Fibroblast of upper back skin (primary cell): ENCODE measurements at places on chromosomes 3 and 15.
A peak's percentile ranks its signal among the peaks of the same experiment; 100 is the strongest.

DNA sequence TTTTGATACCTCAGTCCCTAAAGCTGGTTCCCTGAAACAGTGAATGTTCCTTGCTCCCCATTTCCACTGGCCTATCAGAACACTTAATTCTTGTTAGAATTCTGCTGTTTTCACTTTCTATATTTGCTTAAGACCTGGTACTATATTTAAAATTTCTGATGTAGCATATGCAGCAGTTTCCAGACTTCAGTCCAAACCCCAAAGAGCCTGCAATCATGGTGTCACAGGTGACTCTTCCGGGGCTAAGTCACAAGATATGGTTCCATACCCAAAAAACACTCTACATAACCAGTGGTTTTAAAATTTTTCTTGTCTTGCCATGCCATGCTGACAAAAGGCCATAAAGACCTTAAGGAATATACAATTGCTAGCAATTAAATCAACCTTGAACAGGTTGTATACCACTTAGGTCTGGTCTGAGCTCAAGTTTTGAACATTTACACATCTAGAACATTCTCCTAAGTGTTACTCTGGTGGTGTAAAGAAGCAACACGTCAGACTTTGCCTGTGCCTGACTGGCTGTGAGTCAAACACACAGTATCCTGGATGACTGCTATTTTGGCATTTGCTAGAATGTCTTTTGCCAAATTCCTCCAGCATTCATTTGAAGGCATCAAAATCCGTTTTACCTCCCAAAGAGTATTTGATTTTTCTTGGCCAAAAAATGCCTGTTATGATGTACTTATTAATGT, 160.0 kb downstream of the FRMD5 start:
- peak; percentile 88 for DNase-seq

GRCh38 chr3:173789530-173790162, 392.1 kb downstream of the NLGN1 start:
- no peak for DNase-seq

DNA sequence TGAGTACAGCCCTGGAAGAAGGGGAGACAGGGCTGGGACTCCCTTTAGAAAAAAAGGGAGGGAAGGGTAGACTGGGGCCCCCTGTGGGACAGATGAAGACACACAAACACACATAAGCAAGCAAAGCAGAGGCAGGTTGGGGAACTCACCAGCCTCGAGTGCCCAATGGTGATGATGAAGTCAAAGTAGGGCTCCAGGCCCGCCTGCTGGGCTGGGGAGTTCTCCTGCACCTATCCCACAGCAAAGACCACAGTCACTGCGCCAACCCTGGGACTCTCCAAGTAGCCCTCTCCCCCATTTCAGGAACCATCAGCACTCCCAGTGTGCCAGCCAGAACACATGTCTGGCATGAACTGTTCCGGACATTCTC, 4.1 kb downstream of the GORASP1 start:
- DNase-seq = no peak

GRCh38 chr3:65052101-65052500, 364.3 kb upstream of the ADAMTS9 start:
- no peak for DNase-seq

- DNase-seq = peak; percentile 55
Measured at GRCh38 chr3:184417619-184418327, 37.9 kb downstream of the CHRD start.

GRCh38 chr3:137835096-137835495, 71.0 kb downstream of the SOX14 start:
- DNase-seq = no peak

DNA sequence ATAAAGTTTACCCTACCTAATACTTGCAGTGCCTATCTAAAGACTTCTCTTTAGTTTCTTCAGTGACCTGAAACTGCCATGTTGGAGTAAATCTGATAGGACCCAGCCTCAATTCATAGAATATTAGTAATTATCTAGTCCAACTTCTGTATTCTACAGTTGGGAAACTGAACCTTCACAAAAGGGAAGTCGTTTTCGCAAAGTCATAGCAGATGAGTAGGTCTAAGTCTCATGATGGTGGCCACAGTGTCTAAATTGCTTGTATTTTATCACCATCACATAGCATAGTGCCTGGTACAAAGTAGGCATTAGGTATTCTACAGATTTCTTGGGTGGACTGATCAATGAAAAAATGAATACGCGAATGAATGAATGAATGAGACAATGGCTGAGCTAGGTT, 8.4 kb downstream of the GMNC start:
- DNase-seq = no peak

DNA sequence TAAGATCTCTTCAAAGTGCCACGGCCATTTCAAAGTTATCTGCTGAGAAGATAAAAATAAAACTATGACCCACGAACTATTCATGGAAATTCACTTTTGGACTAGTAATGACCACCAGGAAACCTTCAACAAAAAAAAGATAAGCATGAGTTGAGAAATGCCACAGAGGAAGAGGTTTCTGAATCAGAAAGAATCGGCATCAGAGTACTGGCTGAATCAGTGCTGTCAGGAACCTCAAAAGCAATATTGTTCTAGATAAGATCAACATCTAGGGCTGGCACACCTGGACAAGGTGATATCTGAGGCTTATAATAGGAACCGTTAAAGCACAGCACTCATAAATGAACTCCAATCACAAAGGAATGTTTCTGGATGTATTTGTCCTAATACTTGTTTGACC, 72.7 kb downstream of the PEAK1 start:
- no peak for DNase-seq

GRCh38 chr3:108183181-108183580, 39.0 kb downstream of the IFT57 start:
- no peak for DNase-seq

- DNase-seq = peak; percentile 76
Measured at GRCh38 chr15:58951388-58952007, 18.0 kb upstream of the SLTM start.

GRCh38 chr15:64337761-64338160, 18.2 kb downstream of the CSNK1G1 start:
- DNase-seq = no peak

GRCh38 chr3:54344601-54345231, 222.4 kb downstream of the CACNA2D3 start:
- DNase-seq = no peak

DNA sequence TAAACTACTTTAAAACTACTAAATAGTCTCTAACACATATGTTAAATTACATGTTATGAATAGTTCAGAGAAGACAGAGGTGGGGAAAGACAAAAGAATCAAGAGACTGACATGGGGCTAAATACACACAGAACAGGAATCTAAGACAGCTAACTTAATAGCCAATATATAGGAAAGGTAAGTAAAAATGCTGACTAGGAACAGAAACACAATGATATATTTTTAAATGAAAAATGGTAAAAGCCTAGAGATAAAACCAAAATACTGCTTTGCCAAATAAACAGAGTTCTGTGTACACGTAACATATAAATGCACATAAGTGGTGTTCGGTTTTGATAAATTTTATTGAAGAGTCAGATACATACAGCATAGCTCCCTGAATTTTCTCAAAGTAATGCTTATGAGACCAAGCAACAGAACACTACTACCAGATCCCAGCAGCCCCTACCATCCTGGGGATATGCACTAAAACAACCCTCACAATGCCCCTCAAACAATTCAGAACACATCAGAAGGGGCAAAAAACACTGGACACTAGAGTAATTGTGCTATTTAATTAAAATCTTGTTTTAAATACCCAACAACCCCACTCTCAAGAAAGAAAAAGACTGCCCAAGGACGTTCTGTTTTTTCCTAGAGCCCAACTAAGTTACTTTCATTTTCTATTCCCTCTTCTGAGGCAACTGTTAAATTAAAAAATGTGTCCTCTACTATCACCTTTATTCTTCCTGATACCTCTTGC, 121.1 kb downstream of the ADAM10 start:
- no peak for DNase-seq

GRCh38 chr3:86451749-86452148, 539.2 kb downstream of the VGLL3 start:
- DNase-seq = no peak

- DNase-seq = no peak
Measured at GRCh38 chr15:98842973-98843285, 164.7 kb downstream of the PGPEP1L start.

GRCh38 chr3:190692256-190692655, 170.2 kb downstream of the GMNC start:
- DNase-seq = no peak
